ENCODE measurements at places on chromosomes 6 and 20.
A peak's percentile ranks its signal among the peaks of the same experiment; 100 is the strongest.

DNA sequence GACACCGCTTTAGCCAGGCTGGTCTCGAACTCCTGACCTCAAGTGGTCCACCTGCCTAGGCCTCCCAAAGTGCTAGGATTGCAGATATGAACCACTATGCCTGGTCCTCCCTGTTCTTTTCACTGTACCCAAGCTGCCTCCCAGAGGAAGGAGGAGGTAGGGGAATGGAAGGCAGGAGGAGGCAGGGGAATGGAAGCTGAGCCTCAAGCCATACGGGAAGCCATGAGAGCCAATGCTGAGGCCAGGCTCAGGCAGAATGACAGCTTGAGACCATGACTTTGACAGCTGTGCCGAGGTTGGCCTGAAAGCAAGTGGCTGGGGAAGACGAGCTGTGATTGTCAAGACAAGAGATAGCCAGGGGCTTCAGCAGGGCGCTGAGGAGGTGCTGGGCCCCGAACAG is 13.6 kb upstream of the ZNF335 start:
- DNase-seq, result peak; percentile 15

DNA sequence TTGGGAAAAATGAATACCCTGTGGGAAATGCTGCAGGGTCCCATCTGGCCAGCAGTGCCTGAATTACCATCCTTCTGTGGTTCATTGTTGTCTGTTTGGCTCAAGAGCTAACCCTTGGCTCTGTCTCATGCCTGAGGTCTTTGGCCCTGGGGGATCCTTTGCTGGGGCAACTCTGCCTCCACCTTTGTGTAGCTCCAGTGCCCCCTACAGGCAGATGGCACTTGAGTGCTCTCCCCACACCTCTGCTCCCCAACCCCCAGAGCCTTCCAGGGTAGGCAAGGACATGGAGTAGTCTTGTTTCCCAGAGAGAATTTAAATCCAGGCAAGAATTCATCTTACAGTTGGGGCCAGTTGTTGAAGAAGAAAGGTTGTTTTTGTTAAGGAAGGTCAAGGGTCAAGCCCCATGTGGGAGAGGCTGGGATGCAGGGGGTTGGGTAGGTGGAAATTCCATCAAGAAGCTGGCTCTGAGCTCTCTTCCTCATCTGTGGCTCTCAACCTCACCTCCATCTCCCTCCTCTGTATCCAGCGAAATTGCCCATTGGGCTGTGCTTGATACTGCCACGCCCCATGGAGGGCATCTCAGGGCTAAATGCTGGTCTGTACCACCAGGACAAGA is 44.2 kb downstream of the ZNF831 start:
- DNase-seq, result peak; percentile 54

DNA sequence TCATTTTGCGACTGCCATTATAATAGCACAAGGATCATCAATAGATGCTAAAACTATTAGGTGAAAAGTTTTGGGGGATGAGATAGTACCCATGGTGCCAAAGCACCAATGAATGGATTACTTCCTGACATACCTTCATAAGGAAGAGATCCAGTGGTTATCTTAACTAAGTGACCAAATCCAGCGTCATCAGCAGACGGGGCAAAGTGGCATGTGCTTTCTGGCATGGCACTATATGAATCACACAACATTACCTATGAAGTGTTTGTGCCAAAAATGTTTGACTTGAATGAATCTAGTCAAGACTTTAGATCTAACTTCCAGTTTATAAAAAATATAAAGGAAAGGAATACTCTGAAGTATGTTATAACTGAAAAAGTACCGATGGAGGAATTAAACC is 10.8 kb downstream of the TRIM26 start:
- no peak for DNase-seq

DNA sequence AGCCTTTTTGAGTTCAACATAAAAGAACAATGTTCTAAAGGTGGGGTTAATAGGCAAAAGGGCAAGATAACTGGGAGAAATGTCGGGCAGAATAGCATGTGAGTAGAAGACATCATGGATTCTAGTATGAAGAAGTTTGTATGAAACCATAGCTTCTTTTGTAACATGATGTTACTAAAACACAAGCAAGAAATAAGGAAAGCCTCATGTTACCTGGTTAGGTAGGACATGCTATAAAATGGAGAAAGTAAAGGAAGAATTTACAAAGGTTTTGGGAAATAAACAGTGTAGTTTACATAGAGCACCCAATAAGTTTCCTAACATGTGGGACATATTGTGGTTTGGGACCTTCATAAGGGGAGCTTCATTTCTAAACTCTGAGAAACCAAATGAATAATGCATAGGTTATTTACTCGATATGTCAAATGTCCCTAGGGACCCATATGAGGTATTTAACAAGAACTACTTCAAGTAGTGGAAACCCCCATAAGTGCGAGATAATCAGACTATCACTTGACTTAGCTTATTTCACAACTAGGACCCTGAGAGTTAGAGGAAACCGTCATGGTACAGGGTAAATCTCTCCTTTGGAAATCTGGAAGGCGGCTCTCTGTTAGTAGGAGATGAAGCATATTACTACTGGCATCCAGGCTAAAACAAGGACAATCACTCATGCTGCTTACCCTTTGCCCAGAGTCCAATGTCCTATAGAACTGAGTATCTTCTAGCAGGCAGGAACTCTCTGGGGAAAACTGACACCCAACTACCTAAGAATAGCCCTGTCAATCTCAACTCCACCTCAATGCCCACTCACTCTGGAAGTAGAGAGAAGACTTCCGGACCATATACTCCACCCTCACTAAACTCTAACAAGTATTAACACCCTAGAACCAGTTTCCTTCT is 57.5 kb downstream of the ILRUN start:
- DNase-seq, result no peak

- DNase-seq, result peak; percentile 93
Measured at GRCh38 chr6:25006565-25007001, 70.8 kb upstream of the RIPOR2 start.

DNA sequence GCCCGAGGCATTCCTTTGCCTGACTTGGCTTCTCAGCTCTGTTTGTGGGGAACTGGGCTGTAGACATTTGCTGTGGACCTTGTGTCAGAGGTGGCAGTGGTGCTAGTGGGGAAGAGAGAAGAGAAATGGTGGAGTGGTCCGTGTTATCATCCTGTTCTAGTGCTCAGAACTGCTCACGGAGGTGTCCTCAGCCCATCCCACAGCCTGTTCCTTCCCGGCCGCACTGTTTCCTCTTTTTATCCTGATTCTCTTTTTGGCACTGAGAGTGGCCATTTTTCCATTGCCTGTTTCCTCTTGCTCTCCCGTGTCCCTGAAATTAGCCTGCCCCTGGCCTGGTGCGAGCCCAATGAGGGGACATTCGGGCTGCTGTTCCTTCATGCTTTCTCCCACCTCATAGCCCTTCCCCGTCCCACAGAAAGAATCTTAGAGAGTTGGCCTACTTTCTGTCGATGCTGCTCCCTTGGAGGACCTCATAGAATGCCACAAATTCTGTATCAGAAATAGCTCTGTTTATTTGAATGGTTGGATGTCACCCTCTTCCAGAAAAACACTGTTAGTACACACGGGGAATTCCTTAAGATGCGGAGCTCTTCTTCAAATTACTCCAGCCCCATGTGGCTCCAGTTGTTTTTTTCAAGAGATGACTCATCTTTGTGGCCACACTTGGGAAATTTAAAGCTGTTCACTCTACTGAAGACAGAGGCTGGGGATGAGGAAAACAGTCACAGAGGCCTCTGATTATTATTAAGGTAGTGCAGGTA is 26.1 kb downstream of the FARS2 start:
- DNase-seq, result no peak

DNA sequence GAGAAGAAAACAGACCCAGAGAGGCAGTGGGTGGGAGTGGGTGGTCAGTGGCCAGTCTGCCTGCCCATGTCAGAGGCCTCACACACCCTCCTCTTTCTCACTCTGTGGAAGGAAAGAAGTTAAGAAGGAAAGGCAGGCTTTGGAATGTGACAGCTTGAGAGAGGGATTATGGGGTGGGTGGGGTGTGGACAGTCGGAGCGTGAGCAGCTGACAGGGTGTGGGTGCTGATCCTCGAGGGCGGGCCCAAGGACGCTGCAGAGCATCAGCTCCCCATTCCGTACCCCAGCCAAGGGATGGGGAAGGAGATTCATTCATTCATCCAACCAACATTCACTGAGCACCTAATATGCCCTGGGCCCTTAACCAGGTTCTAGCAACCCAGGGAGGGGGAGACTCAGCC is 4.8 kb downstream of the TGM6 start:
- DNase-seq, result no peak

GRCh38 chr6:158284876-158285655 is 27.2 kb upstream of the TULP4 start:
- no peak for DNase-seq
